NCI-H2107 (cell line): ENCODE measurements at places on chromosomes 5 and 9.

GRCh38 chr9:136910197-136910900, 24.0 kb downstream of the TRAF2 start:
- no peak for DNase-seq

- peak; percentile 46 for DNase-seq
Observed at GRCh38 chr9:28215536-28216299, 642.4 kb upstream of the C9orf72 start.

DNA sequence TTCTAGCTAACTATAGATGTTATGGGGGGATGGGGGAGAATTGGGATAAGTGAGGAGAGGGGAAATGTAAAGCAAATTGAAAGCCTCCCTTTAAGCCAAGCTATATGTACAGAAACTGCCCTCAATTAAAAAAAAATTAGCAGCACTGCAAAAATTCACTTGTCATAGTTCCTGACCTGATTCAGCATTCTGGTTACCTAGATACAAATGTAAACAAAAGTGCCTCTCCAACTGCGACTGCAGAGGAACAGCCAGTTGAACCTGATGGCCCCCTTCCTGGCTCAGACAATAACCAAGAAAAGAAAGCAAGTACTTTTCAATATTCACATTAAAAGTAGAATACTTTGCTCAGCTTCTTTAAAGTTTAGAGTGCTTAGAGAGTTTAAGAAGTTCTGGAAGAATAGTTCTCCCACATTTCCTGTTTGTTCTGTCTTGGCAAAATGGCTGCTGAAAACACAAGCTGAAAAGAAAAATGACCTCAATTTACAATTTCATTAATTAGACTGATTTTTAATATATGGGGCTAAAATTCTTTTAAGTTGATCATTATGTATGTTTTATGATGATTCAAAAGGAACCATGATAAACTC, 1.5 kb downstream of the FAM81B start:
- DNase-seq = no peak

- no peak for DNase-seq
Observed at GRCh38 chr5:159883522-159883950, 32.7 kb upstream of the ADRA1B start.

- no peak for DNase-seq
Observed at GRCh38 chr5:173454361-173454735, 126.1 kb upstream of the STC2 start.

GRCh38 chr5:132421462-132421861, 52.0 kb downstream of the SLC22A5 start:
- no peak for DNase-seq

- DNase-seq = no peak
Observed at GRCh38 chr9:123972618-123973017, 39.0 kb upstream of the LHX2 start.

DNA sequence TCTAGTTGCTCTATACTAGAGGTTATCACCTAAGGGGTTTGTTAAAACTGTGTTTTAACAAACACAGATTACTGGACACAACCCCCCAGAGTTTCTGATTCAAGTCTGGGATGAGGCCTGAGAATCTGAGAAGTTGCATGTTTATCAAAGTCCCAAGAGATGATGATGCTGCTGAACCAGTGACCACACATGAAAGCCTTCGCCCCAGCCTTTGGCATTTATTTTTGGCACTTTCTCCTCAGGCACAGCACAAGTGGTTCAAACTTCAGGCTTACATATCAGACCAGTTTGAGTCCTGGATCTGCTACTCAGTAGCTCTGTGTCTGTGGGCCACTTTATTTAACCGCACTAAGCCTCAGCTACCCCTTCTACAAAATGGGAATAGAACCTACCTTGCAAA, 407.2 kb upstream of the PIK3R1 start:
- DNase-seq = no peak

- no peak for DNase-seq
Observed at GRCh38 chr5:74040811-74041491, 415.0 kb downstream of the ARHGEF28 start.

DNA sequence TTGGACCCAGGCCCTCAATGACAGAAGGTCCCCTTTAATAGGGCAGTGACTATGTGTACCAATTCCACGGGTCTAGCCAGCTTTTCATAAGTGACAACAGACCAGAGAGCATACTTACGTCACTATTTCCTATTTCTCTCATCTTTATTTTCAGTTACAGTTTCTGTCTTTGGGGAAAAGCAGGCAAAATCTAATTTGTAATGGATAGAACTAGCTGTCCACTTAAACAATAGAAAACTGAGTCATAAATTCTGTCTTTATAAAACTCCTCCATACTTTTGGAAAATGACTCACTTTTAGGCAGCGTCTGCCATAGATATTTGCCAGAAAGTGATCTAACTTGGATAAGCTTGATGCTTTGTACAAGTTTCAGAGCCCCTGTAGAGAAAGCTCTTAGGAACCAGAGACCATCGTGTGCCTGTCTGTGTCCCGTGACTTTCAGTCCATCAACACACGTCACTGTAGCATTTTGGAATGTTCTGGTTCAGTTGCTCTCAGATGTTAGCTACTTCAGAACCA, 101.9 kb downstream of the F2RL2 start:
- DNase-seq = no peak

- DNase-seq = no peak
Observed at GRCh38 chr5:58629271-58630159, 46.6 kb downstream of the RAB3C start.

DNA sequence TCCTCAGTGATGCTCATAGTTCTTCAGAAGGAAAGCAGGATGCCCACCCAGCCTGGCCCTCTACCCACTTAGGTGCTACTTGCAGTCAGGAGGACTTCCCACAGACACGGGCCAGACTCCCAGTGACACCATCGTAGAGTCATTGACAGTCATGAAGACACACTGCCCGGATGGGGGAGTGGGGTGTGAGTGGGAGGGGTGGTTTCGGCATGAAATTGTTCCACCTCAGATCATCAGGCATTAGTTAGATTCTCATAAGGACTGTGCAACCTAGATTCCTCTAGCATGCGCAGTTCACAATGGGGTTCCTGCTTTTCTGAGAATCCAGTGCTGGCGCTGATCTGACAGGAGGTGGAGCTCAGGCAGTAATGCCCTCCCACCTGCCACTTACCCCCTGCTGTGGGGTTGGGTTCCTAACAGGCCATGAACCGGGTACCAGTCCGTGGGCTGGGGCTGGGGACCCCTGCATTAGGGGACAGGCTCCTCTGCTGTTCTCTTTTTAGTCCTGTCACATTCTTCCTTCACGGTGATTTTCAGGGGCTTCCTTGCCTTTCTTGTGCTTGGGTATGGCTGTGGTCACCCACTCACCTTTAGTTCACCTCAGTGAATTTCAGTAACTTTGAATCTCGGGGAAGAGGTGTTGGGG, 88.2 kb upstream of the ANKRD55 start:
- DNase-seq = no peak

GRCh38 chr5:143807401-143807800, 4.6 kb upstream of the HMHB1 start:
- no peak for DNase-seq

GRCh38 chr9:23774266-23774665, 51.8 kb downstream of the ELAVL2 start:
- DNase-seq = no peak

DNA sequence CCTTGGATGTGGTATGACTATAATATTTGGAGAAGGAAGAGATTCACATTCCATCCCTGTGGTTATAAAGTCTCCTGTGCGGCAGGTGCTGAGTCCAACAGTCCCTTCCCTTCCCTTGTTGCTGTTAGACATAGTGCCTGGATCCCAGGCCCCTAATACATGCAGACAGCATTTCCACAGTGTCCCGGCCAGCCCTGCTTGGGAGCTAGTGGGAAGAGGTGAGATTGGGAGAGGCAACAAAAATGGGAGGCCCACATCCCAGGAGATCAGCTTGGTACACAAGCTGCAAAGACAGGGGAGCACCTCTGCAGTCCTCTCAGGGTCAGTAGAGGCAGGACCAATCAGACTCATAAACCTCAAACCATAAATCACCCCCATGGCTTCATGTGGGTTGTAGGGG, 3.3 kb upstream of the NEURL1B start:
- no peak for DNase-seq

DNA sequence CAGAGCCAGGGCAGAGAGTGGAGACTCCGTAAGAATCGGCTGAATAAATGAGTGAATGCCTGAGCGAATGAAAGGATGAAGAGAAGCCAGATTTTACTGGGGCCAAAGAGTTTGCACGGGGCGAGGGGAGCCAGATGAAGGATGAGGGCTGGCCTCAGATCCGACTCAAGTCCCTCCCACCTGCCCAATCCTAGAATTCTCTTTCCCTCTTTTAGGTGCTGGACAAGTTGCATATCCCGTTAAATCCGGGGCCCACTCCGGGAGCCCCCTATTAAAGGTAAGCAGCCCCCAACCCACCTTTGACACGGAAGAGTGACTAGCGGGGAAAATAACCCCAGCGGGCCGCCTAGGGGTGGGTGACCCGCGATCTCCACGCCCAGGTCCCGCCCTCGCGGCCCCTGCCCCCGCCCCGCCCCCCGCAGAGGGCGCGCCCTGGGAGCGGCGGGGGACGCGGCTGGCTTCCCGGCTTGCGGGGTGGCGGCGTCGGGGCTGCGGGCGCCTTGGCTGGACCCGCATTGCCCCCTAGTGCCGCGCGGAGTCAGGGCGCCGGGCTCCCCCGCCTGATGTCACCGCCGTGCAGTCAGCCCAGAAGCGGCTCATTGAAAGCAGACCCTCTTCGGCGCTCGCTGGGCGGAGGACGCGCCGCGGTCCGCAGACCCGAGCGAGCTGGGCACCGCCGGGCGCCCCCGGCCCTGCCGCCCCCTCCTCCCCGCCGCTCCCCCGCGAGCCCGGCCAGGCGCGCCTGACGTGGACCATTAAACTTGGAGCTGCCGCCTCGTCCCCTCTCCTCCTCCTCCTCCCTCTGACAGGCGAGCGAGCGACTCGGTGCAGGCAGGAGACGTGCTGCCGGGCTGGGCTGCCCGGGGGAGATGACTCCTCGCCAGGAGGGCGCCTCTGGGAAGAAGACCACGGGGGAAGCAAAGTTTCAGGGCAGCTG, at the start of gene ADRA1B:
ADRA1B (plus strand) TSS at position 579 of the 937 bp plus-strand sequence. CDS start 424 bp downstream, outside the sequence.
- no peak for DNase-seq

- DNase-seq = no peak
Observed at GRCh38 chr5:127186657-127187056, 103.9 kb upstream of the MEGF10 start.

GRCh38 chr9:125564631-125565030, 142.4 kb downstream of the MAPKAP1 start:
- DNase-seq = no peak

GRCh38 chr9:18297056-18297841, 176.7 kb upstream of the ADAMTSL1 start:
- DNase-seq = no peak

- DNase-seq = no peak
Observed at GRCh38 chr9:272251-273213, 57.9 kb downstream of the DOCK8 start.

DNA sequence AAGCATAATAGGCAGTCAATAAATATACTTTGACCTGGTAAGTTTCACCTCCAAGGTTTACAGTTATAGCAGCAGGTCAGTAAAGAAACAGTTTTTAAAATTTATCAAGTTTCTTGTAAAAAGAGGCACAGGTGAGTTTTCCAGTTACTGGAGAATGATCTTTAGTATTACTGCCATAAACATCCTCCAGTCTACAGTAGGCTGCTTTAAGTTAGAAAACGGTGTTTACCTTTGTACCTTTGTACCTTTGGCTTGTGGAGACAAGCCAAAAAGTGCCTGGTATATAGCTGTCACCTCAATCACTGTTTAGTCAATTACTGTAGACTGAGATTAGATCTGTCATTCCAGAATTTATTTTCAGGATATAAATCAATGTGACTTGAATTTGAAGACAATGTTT, 42.7 kb upstream of the SRFBP1 start:
- no peak for DNase-seq

GRCh38 chr9:17063535-17064135, 71.2 kb upstream of the CNTLN start:
- DNase-seq = peak; percentile 52

DNA sequence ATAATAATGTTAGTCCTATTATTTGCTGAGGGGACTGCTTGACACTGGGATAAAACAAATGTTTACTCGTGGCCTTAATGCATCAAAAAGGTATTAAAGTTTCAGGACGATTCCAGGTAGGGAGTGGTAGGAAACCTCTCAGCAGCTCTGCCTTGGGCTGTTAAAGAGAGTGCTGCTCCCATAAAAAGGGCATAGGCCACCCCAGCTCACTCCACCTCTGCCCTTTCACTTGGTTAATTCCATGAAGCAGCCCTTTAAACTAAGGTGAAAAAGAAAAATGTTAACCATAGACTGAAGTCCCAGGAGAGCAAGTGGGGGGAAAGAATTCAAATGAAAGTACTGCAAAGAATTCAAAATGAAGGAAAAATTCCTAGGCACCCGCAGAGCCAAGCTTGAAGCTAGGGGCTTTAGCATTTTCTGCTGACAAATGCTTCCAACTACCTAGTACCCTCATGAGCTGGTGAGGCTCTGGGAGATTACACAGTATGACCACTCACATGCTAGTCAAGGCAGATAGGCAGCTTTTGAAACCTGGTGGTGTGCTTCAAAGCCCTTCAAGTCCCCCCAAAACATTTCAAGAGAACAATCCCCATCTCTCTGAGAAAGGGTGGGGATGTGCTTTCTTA, 8.5 kb downstream of the KLF9 start:
- no peak for DNase-seq

GRCh38 chr5:39005566-39006232, 68.5 kb downstream of the RICTOR start:
- no peak for DNase-seq

DNA sequence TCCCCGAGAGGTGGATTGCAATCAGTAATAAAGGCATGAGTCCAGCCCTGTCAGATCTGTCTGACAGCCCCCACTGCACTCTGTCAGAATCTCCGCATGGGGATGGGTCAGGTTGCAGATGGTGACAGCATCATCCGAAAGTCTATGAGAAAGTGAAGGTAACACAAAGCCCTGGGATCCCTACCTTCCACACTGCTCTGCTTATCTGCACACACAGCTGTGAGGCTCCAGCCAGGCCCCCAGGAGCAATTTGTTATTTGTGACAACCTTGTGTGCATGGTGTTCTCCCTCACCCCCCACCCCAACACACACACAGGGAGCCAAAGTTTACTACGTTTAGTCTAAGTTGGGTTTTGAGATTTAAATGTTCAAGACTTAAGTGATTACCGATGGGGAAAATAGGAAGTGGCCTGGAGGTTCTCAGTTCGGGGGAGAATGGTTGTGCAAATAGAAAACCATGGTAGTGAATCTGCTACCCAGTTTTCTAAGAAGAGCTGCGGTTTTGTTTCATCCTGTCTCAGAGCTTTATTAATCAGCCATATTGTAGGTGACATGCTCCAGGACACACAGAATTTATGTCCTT, 92.7 kb downstream of the SV2C start:
- no peak for DNase-seq

- DNase-seq = no peak
Observed at GRCh38 chr5:73298251-73298771, 125.3 kb downstream of the TMEM174 start.

GRCh38 chr5:127619908-127620479, 28.9 kb upstream of the CTXN3 start:
- DNase-seq = no peak

- no peak for DNase-seq
Observed at GRCh38 chr9:26888271-26888670, 4.3 kb downstream of the CAAP1 start.

- no peak for DNase-seq
Observed at GRCh38 chr5:7415123-7415522, 19.2 kb downstream of the ADCY2 start.
